Stimulated activated CD8-positive, alpha-beta memory T cell treated with anti-CD3 and anti-CD28 coated beads, Interleukin-2, amount 100 ng/mL, for 1 hour (primary cell): ENCODE measurements at places on chromosomes 16 and 17.

- no peak for DNase-seq
Measured at GRCh38 chr16:65297453-65297852, 175.6 kb upstream of the CDH11 start.

GRCh38 chr16:66581246-66581952 lies 2.1 kb downstream of the CMTM2 start:
- no peak for DNase-seq

DNA sequence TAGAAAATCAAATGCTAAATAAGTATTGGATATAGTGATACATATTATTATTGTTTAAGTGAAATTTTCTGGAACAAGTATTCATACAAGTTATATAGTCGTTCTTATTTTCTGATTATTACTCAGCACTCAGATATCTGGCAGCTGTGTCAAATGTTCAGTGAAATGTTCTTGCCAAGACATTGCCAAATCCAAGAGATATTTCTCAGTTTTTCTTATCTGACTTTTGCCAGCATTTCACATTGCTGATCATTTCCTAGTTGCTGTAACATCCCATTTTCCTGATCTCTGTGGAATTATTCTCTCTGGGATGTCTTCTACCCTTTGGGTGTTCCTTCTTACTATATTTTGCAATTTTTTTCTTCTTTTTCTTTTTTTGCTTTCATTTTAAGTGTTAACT lies 262.3 kb downstream of the KIF2B start:
- DNase-seq: no peak

DNA sequence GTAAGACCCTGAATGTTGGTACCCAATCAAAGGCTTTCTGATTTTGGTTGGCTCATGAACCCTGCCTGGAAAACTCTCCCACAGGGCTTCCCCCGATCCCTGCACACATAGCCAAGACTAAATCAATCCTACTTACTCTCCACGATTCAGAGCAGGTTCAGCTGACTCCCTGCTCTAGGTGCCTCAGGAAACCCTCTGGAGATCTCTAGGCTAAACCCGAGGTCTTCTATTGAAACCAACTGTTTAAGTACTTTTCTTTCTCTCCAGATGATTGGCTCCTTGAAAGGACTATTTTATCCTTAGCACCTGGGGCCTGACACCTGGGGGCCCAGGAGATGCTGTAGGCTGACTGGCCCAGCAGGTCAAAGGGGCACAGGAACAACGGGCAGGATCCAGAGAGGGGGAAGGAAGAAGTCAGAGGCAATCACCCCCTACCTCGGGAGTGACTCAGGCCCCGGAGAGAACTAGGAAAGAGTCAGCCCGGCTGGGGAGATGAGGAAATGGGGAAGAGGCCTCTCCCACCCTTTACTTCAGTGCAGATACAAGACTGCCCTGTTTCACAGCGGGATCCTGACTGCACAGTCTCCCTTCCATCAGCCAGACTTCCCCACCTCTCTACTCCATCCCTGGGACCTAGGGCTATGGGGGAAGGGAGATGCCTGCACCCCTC lies 2.0 kb downstream of the TBC1D10B start:
- DNase-seq: no peak

GRCh38 chr17:39270923-39271322 lies 45.2 kb upstream of the STAC2 start:
- DNase-seq: no peak

- DNase-seq: no peak
Measured at GRCh38 chr16:78458588-78458987, 359.1 kb downstream of the WWOX start.

DNA sequence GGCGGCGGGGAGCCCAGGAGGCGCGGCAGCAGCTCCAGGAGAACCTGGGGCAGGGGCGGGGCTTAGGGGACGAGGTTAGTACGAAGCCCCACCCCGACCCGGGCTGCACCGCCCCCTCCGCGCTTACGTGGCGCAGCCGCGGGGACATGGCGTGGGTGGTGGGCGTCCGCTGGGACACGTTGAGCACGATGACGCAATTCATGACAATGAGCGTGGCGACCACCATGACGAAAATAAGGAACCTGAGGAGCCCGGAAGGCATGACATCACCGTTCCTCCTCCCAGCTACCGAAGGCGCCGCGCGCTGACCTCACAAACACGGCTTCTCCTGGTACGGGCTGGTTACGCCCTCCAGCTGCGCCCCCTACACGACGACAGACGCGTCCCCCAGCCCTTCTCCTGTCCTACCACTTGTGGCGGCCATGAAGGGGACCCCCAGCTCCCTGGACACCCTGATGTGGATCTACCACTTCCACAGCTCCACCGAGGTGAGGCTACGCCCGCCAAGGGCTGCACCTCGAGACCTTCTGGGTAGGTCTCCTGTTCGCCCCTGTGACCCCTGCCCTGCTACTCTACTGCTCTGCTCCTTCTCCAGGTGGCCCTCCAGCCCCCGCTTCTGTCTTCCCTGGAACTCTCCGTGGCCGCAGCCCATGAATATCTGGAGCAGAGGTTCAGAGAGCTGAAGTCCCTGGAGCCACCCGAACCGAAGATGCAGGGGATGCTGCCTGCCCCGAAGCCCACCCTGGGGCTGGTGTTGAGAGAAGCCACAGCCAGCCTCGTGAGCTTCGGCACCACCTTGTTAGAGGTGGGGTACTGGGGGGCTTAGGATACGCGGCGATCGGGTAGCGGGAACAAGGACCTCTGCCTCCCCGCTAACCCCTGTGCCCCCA lies at the start of gene C17orf107:
TSS of gene C17orf107 (plus strand) at position 196 of the 890 bp plus-strand sequence. CDS start at position 423, 227 bp downstream.
- DNase-seq: peak; percentile 87

GRCh38 chr17:9668517-9668916 lies 23.2 kb downstream of the USP43 start:
- no peak for DNase-seq

- DNase-seq: no peak
Measured at GRCh38 chr17:74465378-74466110, 890 bp upstream of the CD300A start.

- DNase-seq: no peak
Measured at GRCh38 chr17:69466905-69467667, 52.6 kb downstream of the MAP2K6 start.

GRCh38 chr16:20768121-20768520 lies 4.3 kb downstream of the ACSM3 start:
- no peak for DNase-seq

GRCh38 chr17:50663812-50664374 lies 29.2 kb downstream of the ABCC3 start:
- no peak for DNase-seq

GRCh38 chr17:46039592-46040186 lies 40.6 kb downstream of the STH start:
- DNase-seq: no peak

- DNase-seq: no peak
Measured at GRCh38 chr16:56603589-56603988, 4.8 kb upstream of the MT2A start.

DNA sequence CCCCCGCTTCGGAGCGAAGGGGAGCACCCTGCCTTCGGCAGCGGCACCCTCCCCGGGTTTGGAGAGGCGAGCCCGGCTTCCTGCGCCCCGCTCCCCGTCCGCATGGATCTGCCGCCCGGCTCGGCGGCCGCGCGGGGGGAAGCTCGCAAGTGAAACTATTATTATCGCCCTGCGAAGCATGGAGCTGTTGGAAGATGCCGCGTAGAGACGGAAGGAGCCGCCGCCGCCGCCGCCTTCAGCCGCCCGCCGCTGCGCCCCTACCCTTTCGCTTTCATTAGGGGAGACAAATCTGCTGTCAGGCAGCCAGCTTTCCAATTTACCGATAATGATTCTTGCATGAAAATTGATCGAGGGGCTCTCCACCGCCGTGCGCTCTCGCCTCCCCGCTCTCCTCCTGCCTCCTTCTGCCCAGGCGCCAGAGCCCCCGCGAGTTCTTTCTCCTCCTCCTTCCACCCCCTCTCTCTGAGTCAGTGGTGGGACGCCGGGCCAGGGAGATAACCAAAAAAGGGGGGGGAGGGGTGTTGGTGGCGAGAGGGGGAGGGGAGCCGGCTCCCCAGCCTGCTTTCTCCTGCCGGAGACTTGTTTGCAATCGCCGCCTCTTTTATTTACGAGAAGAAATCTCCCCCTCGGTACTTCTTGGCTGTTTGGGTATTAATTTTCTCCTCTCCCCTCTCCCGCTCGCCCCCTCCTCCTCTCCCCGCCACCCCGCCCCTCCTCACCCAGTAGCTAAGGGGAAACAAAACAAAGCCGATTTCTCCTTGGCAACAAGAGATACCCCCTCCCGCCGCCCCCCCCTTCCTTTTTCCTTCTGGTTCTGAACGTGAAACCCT lies 58.0 kb upstream of the GSE1 start:
- DNase-seq: peak; percentile 39

- no peak for DNase-seq
Measured at GRCh38 chr16:76345163-76345661, 68.0 kb downstream of the CNTNAP4 start.

DNA sequence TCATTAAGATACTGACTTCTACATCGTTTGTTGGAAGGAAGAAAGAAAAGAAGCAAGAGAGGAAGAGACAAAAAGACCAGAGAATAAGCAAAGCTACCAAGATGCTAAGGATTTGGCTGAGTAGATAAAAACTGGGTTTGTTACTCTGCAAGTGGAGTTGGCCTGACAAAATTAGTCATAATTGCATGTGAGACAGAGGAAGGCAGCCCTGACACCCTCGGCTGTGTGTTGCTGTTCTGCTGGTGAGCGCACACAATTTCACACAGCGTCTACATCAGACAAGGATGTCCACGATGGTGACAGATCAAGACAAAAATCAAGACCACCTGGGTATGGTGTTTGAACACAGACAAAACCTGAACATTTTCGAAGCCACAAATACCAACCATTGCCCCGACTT lies 75.4 kb upstream of the FA2H start:
- no peak for DNase-seq

- DNase-seq: peak; percentile 13
Measured at GRCh38 chr17:40168262-40168832, 8.9 kb upstream of the RAPGEFL1 start.

DNA sequence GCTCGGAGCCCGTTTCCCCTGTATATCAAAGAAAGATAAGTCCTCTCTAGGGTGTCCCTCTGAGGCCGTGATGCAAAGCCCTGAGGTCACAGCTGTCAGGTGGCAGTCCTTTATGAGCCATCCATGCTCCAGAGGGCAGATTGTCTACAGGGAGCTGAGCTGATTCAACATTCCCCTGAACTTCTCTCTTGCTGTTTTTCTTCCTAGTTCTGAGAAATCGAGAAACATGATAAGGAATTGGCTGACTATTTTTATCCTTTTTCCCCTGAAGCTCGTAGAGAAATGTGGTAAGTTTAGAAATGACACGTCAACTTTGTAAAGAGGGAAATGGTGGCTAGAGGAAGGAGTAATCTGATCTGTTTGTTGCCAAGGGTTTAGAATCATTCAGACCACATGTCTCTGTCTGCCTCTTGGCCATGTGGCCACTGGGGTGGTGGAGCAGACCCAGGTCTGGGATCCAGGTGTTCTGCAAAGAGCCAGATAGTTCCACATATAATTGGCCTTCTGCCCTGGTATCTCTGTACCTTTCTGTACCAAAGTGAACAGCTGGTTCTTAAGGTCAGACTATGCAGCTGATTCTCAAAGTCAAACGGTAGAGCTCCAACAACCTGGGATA lies 3.5 kb downstream of the CTNS start:
- DNase-seq: no peak

DNA sequence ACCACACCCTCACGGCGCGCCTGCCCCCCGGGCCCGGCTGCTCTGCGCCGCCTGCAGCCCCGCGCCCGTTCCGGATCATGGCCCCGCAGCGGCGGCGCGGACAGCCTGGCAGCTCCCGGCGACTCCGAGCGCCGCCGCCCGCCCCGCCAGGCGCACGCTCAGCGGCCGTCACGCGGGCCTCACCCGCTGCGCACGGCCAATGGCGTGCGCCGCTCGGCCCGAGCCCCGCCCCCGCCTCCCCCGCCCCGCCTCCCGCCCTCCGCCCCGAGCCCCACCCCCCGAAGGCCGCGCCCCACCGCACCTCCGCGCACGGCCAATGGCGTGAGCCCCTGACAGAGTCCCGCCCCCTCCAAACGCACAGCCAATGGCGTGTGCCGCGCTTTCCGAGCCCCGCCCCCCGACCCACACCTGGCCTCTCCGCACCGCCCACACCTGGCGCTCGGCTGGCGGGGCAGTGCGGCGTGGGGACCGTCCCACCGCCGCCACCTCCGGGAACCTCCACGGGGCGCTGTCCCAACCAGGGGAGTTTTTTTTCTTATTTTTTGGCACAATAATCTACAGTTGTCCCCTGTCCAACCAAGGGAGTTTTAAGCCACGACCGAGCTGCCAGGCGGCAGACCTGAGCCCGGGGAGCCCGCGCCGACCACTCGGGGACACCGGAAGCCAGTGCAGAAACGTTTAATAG lies at the start of gene PCYT2:
TSS of gene PCYT2 (minus strand) at position 123 of the 685 bp plus-strand sequence. CDS start at position 79, 44 bp downstream.
- peak; percentile 80 for DNase-seq

DNA sequence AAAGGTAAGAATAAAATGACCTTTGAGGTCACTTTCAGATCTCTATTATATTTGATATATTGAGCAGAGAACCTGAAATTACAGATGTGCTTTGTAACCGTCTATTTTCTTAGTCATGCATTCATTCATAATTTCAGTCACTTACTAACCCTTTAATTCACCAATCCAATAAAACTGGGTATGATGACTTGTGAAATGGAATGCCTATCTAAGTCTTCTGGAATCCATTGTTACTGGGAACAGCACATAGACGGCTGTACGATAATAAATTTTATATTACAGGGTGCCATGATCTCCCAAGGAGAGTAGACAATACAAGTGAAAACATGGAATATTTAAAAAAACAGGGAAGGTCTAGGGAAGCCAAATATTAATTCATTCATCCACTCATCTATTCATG lies 22.9 kb downstream of the CDH11 start:
- DNase-seq: no peak

GRCh38 chr17:14112407-14112806 lies 43.1 kb downstream of the COX10 start:
- DNase-seq: no peak

DNA sequence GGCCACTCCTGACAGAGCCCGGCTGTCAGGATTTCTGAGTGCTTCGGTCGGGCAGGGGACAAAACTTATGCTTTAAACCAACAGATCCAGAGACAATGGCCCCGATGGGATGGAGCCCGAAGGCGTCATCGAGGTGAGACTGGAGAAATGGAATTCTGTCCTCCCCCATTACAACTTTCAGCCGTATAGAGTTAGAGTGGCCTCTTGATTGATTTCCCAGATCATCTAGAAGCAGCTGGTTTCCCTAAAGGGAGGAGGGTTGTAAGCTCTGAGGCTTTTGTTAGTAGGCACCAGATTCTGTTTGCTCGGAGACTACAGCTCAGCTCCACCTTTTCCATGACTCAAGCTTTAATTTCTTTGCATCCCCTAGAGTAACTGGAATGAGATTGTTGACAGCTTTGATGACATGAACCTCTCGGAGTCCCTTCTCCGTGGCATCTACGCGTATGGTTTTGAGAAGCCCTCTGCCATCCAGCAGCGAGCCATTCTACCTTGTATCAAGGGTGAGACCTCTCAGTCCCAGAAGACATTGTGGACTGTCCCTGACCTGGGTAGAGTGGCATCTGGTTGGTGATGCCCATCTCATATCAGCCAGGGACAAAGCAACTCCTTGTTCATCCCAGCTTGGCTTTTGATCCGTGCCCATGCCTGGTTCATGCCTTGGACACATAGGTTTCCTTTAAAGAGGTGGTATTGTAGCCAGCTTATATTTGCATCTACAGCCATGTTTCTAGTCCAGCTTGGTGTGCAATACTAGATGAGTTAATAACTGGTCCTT lies 5.1 kb upstream of the CD68 start:
- no peak for DNase-seq

GRCh38 chr17:6243186-6243585 lies 173.0 kb downstream of the WSCD1 start:
- no peak for DNase-seq

GRCh38 chr17:17425005-17425404 lies 51.8 kb upstream of the MED9 start:
- no peak for DNase-seq
